Fibroblast of mammary gland (primary cell): ENCODE measurements at places on chromosomes 5 and 9.
A peak's percentile ranks its signal among the peaks of the same experiment; 100 is the strongest.

GRCh38 chr9:27431543-27432147, 92.4 kb upstream of the IFNK start:
- no peak for DNase-seq

DNA sequence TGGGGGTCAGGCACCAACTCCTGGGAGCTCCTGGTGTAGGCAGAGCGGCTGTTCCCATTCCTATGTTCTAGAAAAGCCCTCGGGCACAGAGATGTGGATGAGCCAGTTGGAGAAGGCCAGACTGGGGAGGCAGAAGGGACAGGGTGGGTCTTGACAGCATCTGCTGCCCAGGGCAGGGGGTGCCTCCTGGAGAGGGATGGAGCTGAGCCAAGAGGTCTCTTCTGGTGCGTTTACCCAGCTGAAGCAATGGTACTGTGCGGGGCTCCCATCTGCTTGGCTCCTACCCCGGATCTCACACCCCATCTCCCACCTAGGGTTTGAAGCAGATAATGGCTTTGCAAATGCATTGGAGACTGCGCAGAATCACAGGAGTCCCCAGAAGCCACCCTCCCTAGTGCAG, 41.3 kb downstream of the SHB start:
- no peak for DNase-seq

DNA sequence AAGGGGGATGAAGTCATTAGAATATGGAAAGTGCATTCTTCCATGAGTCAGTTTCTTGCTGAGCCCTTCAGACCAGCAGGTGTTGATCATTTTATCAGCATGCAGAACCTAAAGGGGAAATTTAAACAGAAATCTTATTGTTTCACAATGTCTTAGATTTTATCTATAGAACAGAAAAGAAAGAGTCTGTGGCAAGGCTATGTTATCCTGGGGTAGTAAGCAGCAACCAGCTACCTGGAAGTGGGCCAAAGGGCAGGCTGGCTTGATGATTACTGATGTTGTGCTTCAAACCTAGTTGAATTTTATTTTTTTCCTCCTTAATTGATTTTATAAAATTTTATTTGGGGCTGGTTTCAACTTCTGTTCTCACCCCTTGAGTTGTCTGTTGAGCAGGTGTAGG, 101.5 kb downstream of the LRRC70 start:
- DNase-seq: no peak

DNA sequence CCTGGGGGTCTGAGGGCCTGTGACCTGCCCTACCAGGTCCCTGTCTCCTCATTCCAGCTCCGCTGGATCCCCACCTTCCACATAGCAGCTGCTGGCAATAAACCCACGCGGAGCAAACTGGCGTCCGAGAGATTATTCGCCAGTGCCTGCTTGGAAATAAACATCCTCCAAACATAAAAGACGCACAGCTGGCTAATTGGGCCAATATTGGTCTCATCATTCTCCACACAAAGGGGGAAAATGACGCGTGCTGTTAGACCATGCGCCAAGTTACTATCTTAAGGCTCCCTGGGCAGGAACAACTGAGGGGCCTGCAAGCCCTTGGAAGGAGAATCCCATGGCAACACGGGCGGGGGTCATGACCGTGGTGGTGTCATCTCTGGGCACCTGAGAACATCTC, 73.3 kb upstream of the SARDH start:
- DNase-seq: no peak

- DNase-seq: no peak
Measured at GRCh38 chr9:134875371-134875770, 5.2 kb upstream of the FCN2 start.

DNA sequence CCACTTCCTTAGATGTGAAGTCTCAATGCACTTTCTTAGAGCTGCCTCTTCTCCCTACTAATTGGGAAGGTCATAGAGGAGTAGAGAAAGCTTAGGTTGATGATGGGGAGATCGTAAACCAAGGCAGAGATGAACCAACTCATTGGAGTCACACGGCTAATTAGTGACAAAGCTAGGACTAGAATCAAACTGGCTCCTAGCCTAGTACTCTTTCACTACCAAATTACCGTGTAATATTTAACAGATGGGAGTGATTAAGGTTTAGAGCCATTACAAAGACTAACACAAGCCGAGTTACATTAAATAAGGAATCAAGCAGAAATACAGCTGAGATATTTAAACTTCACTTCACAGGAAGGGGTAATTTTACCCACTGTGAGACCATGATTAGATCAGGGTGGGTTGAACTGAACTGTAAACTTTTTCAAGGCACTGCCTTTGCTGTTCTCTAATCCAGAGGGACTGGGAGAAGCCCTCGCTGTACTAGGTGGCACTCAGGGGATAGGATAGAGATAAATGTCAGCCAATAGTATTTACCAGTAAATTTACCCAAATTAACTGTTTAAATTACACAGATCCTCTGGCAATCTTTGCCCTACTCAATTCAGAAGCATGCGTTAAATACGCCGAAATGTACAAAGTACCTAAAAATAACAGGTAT, 166.4 kb upstream of the PIK3R1 start:
- DNase-seq: peak; percentile 74

- DNase-seq: no peak
Measured at GRCh38 chr5:91535499-91535898, 152.4 kb upstream of the ARRDC3 start.

DNA sequence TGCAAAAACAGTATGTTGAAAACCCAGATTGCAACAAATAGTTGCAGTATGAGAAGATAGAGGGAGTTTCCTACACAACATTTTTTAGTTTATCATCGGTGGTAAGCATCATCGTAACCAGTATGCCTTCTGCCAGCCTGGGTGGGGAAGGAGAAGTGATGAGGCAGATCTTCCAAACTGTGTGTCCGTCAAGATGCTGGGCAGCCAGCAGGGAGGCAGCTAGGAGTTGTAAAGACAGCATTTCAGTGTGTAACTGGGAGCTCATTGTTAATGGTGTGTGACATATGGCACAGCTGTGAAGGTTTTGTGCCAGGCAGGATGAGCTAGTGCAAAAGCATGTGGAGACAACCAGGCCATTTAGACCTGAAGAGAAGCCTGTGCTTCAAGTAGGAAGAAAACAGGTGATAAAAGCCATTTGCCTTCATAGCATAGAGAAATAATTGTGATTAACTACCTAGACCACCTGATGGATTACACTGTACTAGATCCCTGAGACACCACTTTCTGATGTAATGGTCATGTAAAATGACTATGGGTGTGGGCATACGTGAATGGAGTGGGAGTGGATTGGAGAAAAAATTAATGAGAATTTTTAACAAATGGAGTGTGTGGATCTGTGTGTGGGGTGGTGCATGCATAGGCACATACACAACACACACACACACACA, 347.0 kb upstream of the ADAMTSL1 start:
- DNase-seq: no peak

- DNase-seq: peak; percentile 31
Measured at GRCh38 chr9:134326724-134327601, 708 bp downstream of the RXRA start.

DNA sequence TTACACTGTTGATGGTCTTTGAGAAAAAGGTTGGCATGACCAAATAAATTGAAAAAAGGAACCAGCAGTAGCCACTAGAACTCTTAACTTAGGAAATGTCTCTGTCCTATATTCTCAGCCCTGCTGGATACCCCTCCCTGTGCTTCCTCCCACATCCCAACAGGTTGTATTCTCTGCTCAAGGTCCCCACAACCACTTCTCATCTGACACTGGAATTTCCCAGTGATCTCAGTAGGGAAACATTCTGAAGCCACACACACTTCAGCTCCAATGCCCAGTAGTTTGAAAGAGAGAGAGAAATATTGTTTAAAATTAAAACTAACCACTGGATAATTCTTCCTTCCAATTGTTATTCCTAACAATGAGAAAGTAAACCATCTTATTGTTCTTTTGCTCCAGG, 30.0 kb upstream of the NREP start:
- DNase-seq: no peak

DNA sequence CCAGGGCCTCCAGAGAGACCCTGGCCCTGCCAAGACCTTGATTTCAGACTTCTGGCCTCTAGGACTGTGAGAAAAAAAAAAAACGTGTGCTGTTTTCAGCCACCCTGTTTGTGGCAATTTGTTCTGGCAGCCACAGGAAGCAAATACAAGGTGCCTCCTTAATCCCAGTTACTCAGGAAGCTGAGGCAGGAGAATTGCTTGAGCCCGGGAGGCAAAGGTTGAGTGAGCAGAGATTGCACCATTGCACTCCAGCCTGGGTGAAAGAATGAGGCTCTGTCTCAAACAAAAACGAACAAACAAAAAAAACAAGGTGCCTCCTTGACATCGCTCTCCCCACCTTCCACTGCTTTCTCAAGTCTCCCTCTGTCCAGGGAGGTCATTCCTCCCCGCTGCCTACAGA, 98.0 kb downstream of the GABBR2 start:
- DNase-seq: no peak

DNA sequence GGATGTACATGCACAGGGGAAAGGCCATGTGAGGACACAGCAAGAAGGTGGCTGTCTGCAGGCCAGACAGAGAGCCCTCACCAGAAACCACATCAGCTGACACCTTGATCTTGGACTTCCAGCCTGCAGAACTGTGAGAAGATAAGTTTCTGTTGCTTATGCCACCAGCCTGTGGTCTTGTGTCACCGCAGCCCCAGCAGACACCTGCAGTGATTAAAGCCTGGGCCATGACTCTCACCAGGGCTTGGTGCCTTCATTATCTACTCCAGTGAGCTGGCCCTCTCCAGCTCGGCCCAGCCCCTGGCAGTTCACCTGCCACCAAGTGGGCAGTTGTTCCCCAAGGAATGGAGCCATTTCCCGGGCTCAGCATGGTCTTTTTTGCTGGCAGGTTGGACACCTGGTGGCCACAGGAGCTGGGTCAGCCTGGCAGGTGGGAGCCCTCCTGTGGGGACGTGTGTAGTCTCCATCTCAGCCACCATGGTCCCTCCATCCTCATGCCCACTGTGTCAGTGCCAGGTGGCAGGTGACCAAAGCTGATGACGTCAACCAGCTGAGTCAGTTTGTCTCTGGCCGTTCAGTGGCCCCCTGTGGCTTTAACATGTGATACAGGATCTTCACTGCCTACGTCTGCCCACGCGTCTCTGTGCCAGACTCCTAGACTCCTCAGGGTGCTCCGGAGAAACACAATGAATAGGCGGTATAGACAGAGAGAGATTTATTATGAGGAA, 99.9 kb upstream of the PPP1R26 start:
- peak; percentile 14 for DNase-seq

GRCh38 chr5:122907276-122907675, 61.9 kb downstream of the SNX24 start:
- peak; percentile 34 for DNase-seq

- DNase-seq: no peak
Measured at GRCh38 chr9:137365552-137366444, 57.2 kb downstream of the EXD3 start.

DNA sequence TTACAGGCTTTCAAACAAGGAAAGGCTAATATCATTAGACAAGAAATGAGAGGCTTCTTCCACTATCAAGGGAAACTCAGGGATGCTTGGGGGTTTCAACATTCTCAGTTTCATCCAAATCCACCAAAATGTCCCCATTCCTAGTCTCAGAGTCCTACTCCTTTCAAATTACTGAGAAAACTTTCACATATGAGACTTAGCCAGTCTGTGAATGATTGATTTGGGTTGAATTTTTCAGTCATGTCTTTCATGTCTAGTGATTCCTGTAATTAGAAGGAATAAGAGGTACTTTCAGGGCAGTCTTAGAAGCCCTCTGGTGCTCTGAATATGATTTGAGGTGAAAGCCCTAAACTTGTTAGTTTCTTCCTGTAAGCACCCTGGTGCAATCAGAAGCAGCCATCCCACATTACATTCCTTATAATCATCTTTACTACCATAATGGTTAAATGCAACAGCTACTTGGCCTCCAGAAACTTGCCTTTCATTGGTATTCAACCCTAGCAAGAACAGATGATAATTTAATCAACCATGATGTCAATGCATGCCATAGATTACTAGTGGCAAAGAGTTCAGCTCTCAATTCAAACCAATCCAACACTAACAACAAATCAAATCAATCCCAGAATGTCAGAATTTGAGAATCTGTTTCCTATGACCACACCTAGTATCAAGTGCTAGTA, 50.7 kb upstream of the RIC1 start:
- no peak for DNase-seq

DNA sequence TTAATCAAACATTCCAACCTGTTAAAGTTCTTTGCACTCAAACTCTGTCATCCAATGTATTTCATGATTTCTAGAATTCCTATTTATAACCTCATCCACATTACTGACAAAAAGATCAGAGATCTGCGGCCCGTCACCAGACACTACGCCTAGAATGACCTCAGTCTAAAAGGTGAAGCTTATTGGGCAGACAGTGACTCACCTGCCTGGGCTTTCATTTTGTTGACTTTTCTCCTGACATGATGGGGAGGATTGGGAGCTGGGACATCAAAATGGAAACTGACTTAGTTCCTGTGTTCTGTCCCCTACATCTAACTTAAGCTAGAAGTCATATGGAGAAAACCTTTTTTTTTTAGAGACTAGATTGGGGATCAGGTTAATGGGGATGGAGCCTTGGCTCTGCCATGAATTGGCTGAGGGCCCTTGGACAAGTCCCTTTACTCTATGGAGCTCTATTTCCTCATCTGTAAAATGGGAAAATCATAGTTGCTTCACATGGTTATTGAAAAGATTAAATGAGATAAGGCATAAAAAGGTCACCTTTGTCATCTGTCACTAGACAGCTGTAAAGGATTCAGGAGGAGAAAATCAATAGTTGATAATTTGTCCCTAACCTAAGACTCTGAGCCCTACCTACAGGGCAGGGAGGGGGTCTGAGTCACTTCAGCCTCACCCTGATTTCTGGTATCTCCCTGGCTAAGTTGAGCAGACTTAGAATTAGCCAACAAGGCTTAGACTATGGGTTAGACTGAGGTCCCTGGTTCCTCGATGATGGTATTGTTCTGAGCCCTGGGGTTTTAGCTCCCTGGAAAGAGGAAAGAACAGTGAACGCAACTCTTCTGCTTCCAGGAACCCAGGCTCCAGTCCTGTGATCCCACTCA, 224.8 kb upstream of the TBC1D2 start:
- peak; percentile 32 for DNase-seq

DNA sequence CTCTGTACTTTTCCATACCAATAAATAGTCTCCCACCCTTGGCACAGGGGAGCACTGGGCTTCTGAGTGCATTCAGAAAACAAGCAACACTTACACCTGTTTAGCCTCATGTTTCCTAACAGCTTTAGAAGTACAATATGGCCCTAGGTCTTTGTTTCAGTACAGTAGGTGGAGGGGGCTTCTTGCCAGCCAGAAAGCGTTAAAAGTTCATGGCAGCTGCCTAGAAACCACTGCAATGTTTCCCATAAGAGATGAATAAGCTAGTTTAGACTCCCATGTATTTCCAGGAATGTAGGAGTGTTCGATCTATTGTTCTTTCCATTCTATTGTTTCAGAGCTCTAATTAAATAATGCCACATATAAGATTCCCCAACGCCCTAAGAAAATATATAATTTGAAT, 444.8 kb downstream of the ARHGEF28 start:
- no peak for DNase-seq
